ENCODE measurements at places on chromosomes 4 and X.

- DNase-seq: no peak
These were observed 106.3 kb downstream of the GC start for GRCh38 chr4:71677568-71677967.

GRCh38 chrX:118720058-118720707, 7.2 kb upstream of the IL13RA1 start:
- no peak for DNase-seq

- DNase-seq: no peak
These were observed 5.4 kb downstream of the MEPE start for GRCh38 chr4:87838205-87838604.

DNA sequence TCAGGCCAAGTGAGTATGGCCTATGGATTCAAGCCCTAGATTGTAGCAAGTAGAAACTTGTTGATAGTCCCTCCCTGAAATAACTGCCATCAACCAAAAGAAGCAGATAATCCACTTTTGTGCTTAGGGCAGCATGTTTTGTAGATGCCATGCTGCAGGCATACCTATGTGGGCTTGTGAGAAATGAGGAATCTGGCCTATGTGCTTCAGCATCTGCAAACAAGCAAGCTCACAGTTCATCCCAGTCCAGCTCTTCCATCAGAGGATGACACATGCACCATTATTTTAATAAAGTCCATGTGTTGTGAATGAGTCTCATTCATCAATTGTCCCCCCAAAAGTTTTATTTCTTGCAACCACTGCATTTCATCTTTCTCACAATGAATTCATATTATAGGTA, 421.9 kb upstream of the DIPK2B start:
- no peak for DNase-seq

DNA sequence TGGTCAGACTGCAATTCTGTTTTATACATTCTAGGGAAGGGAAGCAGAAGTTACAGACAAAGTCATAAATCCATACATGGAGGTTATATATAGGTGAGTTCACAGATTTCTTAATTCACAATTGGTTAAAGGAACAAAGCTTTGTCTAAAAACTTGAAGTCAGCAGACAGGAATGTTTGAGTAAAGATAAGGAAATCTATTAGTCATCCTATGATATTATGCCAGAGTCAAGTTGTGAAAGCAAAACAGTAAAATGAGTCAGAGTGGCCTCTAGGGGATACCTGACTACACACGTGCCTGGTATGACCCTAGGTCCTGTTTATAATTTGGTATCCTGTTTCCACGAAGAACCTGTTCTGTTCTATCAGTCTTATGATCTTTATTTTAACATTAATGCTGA, 31.5 kb downstream of the ACTRT1 start:
- DNase-seq: peak; percentile 6

DNA sequence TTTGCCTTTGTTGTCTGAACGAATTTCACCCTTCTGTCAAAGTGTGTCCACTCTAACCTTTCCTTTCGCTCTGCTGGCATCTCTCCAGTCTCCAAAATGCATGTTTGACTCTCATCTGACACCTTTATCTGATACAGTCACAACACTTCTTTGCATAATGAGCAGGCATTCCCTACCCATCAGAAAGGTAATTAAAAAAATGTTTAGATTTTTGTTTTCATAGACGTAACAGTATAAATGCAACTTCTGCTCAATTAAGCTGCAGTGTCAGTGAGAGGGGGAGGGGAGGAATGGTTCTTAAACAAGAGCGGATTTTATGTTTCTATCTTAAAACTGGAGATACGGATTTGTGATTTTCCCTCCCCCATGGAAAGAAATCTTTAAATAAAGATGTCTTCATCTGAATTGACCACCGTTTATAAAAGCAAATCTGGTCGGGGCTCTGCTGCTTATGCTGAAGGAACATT, 70.2 kb downstream of the CXXC4 start:
- no peak for DNase-seq

- DNase-seq: no peak
These were observed 106.8 kb downstream of the UCHL1 start for GRCh38 chr4:41363384-41363981.

DNA sequence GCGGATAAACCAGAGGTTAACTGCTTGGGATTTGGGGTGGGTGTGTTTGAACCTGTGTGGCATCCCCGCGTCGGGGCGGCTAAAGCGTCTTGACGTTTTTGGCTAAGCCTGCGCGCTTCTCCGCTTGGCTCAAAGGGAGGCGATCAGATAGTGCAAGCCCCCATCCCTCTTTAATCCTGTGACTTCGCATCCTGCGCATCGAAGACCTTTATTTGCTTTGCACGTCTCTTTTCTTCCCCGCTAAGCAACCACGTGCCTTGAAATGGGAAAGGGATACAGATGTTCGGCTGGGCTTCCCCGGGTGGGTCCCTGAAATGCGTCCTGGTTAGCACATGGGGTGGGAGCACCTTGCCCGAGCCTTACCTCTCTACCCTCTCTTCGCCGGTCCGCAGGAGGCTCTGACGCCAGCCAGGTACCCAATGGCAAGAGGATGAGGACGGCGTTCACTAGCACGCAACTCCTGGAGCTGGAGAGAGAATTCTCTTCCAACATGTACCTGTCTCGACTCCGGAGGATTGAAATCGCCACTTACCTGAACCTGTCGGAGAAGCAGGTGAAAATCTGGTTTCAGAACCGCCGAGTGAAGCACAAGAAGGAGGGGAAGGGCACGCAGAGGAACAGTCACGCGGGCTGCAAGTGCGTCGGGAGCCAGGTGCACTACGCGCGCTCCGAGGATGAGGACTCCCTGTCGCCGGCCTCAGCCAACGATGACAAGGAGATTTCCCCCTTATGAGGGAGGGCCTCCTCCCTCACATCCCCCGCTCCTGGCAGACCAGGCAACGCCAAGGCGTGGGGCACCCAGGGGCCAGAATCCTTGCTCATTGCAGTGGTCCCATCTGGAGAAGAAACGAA, 1.5 kb downstream of the GSX2 start:
- DNase-seq: no peak

DNA sequence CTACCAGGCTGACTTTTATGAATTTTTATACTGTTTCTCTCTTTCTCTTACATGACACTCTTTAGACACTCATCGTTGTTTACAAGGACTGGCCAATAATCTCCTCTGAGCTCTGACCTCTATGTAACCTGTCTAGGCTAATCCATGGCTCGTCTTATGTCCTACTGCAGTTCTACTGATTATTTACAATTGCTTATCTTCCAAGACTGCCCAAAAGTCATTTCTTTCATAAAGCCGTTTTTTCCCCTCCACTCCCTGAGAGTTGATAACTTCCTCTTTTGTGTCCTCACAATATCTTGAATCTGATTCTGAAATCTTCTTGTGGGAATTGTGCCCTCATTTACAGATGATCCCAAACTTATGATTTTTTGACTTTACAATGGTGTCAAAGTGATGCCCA, 18.3 kb upstream of the SNCA start:
- DNase-seq: no peak

GRCh38 chrX:11259437-11259836, 33.8 kb upstream of the AMELX start:
- DNase-seq: no peak

- DNase-seq: no peak
These were observed 15.8 kb downstream of the TBC1D9 start for GRCh38 chr4:140740422-140740821.

DNA sequence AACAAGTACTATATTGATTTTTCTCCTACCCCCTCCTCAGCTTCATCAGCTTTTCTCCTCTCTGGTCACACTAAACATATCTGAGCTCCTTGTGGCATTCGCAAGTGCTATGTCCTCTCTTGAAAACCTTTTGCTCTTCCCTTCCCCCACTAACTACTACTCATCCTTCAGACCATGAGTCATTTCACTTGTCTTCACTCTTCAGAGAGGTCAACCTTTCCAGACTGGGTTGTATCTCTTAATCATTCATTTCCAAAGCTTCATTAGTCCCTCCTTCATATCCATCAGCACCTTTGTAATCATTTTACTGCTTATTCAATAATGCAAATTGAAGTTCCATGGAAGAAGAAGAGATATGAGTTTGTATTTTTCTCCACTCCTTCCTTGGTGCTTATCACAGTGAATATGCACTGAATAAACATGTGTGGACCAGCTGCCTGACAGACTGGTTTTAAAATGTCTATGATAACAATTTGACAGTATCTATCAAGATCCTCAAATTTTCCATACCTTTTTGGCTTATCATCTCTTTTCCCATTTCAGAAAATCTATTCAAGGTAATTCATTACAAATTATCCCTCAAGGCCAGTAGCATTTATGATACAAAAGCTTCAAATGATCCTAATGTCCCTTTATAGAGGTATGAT, 28.4 kb downstream of the DDX60L start:
- DNase-seq: no peak

DNA sequence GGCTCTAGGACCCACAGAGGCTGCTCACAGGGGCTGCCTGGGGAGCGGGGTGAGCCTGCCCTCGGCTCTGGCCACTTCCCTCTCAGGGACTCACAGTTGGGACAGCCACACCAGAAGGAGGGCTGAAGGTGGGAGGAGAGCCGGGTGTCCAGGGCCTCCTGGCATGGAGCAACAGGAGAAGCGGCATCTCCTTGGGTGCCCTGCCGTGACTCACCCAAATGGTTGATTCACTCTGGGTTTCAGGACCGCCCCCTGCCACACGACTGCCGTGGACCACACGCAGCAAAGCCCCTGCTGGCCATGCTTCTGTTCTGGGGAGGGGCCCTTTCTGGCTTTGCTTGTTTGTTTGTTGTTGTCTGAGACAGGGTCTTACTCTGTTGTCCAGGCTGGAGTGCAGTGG, 86.0 kb upstream of the AFAP1 start:
- no peak for DNase-seq

GRCh38 chr4:38860788-38861424, 4.3 kb upstream of the TLR6 start:
- no peak for DNase-seq

GRCh38 chr4:80150387-80151180, 46.7 kb upstream of the PRDM8 start:
- no peak for DNase-seq

DNA sequence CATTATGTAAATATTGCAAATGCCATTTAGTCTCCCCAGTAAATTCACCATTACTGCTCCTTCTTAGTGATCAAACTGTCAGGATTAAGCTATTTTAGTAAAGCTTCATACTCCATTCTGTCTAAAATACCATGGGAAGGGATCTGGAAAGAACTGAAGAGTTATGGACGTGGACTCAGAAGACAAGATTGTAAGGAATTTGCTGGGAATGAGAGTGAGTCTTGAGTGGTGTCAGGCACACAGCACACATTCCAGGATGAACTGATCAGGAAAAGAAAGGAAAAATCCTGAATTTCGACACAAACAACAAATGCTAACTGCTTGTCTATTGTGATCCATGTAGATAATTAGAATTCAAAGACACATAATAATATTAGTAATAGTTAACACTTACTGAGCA, 311.0 kb downstream of the CENPC start:
- no peak for DNase-seq
